ENCODE measurements at places on chromosomes 7 and 10.
A peak's percentile ranks its signal among the peaks of the same experiment; 100 is the strongest.

DNA sequence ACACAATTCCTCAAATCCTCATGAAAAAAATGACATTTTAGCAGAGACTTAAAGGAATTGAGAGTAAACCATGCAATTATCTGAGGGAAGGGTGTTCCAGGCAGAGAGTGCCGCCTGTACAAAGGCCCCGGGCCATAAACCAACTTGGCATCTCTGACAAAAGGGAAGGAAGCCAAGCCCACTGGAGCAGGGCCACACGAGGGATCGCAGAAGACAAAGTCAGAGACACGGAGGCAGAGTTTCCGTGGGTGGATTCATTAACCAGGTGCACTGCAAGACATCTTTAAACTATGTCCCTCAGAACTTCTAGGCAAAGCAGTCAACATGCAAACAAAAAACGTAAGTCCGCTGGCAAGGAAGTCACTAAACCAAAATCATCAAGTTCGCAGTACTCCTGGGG lies 92.0 kb downstream of the SFMBT2 start:
- no peak for DNase-seq

- no peak for DNase-seq
These were observed 38.0 kb downstream of the CYTH3 start for GRCh38 chr7:6234384-6234783.

GRCh38 chr10:121240556-121240955 lies 357.7 kb downstream of the FGFR2 start:
- no peak for DNase-seq

- DNase-seq: no peak
These were observed 7.7 kb upstream of the SRGN start for GRCh38 chr10:69080226-69080625.

GRCh38 chr10:49398000-49398861 lies 2.3 kb upstream of the DRGX start:
- no peak for DNase-seq

GRCh38 chr7:7895754-7896153 lies 72.8 kb upstream of the GLCCI1 start:
- DNase-seq: peak; percentile 66

- no peak for DNase-seq
These were observed 84.0 kb upstream of the PPP1R17 start for GRCh38 chr7:31603046-31603445.

DNA sequence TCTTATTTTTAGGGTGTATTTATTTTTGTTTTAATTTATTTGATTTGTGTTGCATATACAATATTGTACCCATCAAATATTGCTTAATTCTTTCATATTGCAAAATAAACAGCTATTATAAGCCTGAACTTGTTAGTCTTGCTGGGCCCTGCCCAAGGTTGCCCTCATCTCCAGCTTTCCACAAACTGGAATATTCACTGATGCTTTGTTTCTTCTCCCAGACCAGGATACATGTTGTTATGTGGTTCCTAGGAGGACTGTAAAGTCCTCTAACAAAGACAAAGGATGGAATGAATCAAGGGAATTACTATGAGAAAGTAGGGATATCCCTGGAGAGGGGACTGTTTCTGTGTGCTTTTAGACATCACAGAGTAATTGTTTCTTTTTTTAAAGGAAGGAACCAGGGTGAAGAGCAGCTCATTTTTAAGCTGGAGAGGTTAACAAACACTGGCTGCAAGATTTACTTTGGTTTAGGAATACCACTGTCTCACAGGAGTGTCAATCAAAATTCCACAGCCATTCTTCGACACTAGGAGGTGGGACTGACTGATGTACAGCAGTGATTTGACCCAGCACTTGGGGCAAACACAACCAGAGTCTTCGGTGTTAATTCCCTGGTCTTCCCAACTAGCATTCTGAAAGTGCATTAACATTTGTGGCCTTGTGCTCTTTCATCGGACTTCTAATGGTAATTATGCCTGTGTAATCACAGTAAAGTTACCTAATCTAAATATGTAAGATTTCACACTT lies 14.8 kb upstream of the CD36 start:
- DNase-seq: no peak

DNA sequence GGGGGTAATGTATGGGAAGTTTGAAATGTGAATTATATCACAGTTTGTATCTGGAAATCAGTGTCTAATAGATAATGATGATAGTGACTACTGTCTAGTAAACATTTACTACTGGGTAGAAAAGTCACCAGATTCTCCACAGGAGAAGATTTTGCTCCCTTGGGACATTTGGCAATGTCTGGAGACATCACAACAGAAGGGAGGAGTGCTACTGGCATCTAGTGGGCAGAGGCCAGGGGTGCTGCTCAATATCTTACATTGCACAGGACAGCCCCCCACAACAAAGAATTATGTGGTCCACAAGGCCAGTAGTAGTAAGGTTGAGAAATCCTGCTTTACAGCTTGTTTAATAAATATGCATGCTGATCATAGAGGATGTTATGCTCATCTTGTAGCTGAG lies 92.3 kb upstream of the PRPS1L1 start:
- no peak for DNase-seq

GRCh38 chr10:70255329-70256299 lies 22.4 kb upstream of the PPA1 start:
- no peak for DNase-seq

DNA sequence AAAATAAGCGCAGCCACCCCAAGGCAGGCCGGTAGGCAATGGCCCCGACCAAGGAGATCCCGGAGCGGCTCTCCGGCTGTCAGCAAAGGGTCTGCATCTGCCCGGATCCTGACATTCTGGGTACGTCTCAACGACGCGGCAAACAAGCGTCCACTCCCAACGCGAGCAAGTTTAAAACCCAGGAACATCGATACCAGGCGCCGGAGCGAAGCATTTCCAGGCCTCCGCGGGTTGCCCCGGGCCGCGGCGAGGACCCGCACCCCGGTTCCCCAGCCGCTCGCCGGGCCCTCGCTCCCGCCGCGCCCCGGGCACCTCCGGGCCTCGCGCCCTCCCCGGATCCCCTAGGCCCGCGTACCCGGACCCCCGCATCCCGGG lies 453 bp downstream of the URGCP start:
- DNase-seq: peak; percentile 37

- DNase-seq: no peak
These were observed 138.3 kb downstream of the EGFR start for GRCh38 chr7:55156919-55157763.

DNA sequence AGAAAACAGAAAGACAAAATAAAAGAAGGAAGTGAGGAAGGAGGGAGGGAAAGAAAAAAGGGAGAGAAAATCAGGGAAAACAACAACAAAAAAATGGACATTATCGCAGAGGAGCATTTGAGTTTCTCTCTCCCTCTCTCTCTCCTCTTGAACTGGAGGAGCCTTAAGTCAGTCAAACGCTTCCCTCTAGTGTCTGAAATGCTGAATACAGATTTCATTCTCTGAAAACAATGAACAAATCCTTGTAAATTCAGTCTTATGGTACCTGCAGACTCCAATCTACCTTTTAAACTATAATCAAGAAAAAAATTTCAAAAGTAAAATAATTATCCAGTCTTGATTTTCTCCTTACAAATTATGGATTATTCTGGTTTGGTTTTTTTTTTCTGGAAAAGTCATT lies 89.2 kb upstream of the PFKP start:
- peak; percentile 74 for DNase-seq

DNA sequence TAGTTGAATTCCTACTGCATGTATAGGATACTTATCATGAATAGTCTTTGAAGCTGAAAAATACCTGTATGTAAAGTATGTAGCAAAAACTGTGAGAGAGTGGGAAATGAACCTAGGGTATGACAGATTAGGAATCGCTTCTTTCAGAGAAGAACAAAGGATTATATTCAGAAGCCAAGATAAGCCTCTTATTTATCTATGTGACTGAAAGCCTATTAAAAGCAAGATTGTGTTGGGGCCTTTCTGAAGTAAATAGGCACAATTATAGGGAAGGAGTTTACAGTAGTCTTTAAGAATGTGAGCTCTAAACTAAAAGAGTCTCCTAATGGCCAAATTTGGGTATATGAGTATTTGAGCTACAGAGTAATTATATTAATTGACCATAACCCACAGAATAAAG lies 102.1 kb downstream of the MTERF1 start:
- DNase-seq: no peak
